ENCODE measurements at places on chromosomes 6 and 20.

DNA sequence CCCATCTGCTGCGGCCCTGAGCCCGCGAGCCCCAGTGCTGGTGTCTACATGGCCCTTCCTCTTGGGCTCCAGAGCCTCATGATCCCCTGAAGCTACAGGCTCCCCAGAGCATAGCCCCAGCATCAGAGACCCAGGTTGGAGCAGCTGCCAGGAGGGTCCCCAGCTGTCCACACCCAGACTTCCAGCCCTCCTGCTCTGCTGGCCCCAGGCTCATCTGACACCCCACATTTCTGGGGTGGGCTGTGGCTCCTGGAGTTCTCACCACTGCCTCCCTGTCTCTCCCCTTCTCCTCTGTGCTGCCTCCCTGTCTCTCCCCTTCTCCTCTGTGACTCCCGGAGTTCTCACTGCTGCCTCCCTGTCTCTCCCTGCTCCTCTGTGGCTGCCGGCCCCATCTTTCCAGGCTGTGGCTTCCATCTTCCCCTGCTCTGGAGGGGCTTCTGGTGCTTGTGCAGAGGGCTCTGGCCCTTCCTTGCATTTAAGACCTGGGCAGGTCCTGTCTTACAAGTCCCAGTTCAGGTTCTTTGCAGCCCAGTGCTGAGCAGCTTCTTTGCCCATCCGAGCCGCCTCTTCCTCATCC, 108.1 kb downstream of the ERMARD start:
- DNase-seq, result no peak

DNA sequence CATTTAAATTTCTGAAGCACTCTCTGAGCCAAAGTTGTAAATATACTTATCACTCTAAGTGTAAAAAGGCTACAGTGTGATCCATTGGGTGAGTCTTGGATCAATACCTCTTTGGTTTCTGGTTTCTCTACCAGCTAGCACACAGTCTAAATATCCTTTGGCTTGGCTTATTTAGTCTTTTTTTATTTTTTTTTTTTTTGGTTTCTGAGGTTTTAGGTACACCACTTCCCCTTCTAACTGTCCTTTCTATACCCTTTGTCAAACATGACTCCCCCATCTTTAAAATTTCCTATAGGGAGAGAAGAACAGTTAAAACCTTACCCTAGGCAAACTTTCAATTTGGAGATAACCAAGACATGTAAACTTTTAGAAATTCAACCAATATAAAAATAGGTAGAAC, 379.0 kb downstream of the PHF3 start:
- no peak for DNase-seq

GRCh38 chr20:10200330-10200729, 18.3 kb upstream of the SNAP25 start:
- no peak for DNase-seq

- no peak for DNase-seq
Measured at GRCh38 chr20:10673176-10673841, 490 bp downstream of the JAG1 start.

GRCh38 chr6:73710470-73710869, 14.5 kb downstream of the CD109 start:
- peak; percentile 76 for DNase-seq

GRCh38 chr6:154862536-154862935, 129.3 kb downstream of the SCAF8 start:
- DNase-seq, result no peak

GRCh38 chr6:12602951-12603672, 113.5 kb upstream of the PHACTR1 start:
- DNase-seq, result peak; percentile 64

- DNase-seq, result no peak
Measured at GRCh38 chr6:166940643-166941068, 15.7 kb downstream of the RNASET2 start.

- DNase-seq, result no peak
Measured at GRCh38 chr6:5308066-5308465, 46.8 kb downstream of the FARS2 start.

GRCh38 chr20:8740265-8740664, 328.6 kb upstream of the PLCB4 start:
- no peak for DNase-seq

- DNase-seq, result no peak
Measured at GRCh38 chr6:28648878-28649375, 123.2 kb downstream of the GPX5 start.

GRCh38 chr6:26065952-26066380, 21.3 kb upstream of the HFE start:
- peak; percentile 87 for DNase-seq

GRCh38 chr20:51338692-51339440, 203.7 kb downstream of the NFATC2 start:
- no peak for DNase-seq

DNA sequence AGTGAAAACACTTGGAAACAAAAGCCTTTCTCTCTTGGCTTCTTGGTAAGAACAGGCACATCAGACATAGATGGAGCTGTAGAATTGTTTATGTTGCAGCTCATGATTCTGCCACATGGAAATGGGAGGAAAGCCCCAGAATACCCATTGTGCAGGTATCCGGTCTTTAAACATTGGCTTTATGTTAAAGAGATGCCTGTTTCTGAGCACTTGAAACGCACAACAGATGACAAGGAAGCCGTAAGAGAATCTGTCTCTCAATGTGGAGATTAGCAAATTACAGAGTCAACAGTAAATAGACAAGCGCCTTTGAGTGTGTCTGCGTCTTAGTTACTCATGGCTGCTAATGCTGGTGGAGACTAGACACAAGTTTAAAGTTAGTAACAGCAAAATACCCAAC, 10.5 kb downstream of the TNFAIP3 start:
- no peak for DNase-seq

DNA sequence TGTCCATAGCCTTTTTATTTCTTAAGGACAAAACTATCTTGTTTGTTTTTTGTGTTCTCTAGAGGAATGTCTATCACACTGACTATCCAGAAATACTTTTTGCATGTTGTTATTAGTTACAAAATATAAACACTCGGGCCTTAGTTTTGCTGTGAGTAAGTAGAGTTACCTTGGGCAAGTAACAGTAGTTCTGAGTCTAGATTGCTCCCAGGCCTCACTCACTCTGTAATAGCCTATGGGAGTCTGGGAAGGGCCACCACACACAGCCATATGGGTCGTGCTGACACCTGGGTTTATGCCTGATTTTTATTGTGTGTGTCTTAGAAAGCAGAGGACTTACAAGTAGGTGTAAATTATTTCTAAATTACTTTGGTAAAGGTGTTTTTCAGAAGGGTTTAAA, 185.8 kb downstream of the TMEM242 start:
- DNase-seq, result no peak

GRCh38 chr6:31042806-31043205, 32.5 kb downstream of the MUC22 start:
- no peak for DNase-seq

DNA sequence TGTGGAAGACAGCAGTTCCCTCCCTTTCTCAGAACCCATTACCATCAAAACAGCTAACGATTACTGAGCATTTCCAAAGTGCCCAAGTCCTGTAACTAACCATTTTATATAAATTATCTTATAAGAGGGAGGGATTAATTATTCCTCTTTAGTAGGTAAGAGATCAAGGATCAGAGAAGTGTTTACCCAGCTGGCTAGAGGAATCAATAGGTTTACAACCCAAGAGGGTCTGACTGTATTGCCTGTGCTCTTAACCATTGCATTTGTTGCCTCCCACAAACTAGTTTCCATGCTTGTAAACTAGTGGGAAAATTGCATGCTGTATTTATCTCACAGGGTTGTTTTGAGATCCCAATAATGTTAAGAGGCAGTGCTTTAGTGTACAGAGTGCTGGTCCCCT, 3.7 kb upstream of the DBNDD2 start:
- no peak for DNase-seq

- no peak for DNase-seq
Measured at GRCh38 chr6:39790772-39791171, 1.4 kb upstream of the DAAM2 start.

DNA sequence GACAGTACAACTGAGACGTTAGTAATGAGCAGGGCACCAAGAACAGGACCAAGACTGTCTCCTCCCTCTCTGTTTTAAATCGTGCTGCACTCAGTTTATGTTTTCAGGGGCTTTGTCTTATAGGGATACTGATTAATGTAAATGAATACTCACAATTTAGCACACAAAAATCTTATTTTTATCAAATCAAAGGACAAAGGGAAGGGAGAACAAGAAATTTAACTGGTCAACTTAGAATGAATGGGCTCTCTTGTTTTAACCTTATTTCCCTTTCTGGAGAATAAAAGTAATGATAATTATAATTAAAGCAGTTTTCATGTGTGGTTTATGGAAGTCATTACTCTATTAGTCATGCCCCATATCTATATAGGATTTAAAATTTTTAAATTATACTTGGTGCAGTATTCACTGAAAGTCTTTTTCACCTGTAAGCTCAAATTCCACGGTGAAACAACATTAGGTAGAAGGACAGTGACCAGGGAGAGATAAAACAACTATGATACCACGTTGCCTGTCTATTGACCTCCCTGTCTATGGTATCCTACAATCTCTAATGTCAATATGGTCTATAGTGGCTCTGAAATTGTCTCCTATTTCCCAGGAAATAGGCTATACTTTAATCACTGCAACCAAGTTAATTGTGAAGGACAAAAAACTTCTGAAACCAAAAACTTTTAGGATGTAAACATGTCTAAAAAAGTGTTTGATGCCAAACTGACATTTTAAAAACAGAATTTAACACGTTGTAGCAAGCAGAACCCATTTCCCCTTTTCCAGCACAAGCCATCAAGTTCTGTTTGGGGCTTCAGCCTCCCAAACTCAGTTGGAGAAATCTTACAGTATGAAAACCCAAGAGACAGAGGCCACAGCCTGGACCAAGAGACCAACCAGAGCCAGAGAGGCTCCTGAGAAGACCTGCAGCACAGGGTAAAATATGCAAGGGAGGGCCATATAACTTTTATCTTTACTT, 15.0 kb downstream of the ELOVL5 start:
- DNase-seq, result no peak

- DNase-seq, result no peak
Measured at GRCh38 chr6:135869857-135870256, 18.4 kb downstream of the PDE7B start.

DNA sequence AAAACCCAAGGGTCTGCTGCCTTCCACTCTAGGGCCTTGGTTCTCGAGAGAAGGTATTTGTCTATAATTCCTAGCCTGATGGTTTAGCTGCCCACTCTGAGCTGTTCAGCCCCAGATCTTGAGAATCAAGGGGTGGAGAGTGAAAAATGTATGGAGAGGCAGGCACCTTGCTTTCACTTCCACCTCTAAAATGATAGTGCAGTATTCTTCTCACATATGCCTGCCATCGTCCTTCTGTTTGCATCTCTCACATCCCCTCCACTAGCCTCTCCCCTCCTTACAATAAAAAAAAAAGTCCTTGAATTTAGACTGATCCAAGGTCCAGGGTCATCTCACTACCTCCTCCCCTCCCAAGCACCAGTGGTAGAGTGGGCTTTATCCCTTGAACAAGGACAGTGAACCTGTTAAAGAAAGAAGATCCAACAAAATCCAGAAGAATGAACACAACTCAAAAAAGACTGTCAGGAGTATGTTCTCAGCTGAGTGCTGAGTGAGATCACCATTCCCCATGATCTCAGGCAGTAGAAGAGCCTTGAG, 104.2 kb downstream of the HIVEP1 start:
- DNase-seq, result no peak

GRCh38 chr20:38344107-38344701, 2.1 kb upstream of the LBP start:
- DNase-seq, result no peak

DNA sequence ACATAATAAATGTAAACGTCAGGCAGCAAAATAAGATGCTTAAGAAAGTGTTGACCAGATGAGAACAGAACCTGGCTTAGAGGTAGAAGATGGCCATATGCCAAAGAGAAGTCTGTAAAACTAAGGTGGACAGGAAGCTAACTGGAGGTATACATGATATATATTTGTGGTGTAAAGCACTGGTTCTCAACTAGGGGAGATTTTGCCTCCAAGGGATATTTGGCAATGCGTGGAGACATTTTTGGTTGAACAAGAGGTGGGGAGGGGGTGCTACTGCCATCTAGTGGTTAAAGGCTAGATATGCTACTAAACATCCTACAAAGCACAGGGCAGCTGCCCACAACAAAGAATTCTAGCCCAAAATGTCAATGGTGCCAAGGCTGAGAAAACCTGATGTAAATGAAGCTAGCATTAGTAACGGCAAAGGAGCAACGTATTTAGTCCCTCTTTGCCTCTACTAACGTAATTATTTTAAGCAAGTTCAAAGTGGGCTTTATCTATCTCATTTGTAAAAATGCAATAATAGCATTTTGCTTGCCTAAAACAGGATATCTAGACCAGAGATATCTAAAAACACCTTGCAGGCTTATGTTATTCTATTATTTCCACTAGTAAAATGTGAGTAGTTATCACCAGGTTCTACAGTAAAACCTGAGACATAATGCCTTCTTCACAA, 182.6 kb downstream of the RNGTT start:
- DNase-seq, result peak; percentile 65

DNA sequence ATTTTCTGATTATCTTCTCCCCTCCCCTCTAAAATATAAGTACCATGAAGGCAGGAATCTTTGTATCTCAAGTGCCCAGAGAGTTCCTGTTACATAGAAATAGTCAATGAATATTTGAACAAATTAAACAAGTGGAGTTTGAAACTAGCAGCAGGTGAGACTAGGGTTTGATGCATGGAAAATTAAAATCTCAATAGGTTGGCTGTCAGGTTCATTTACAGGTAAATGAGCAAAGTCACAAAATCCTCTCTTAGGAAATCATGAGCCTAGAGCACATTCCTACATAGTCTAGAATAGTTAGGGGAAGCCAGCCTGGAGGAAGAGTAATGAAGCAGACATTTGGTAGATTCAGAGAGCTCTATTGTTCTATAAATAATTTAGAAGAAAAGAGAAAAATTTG, 140.4 kb downstream of the HS3ST5 start:
- DNase-seq, result no peak

DNA sequence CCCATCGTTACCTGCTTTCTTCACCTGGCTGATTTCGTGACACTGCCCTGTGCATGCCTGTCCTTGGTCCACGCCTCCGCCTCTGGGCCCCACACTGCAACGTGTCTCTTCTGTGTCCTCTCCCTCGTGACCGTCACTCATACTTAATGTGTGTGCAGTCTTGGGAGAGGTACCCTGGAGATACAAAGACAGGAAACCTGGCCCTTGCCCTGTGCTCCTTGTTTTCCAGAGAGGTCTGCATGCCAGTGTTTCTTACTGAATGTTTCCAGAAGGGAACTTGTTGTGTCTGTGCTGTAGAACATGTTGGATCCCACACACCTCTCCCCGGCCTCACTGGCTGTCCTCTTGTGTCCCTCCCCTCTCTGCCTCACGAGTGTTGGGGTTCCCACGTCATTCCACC, 45.8 kb downstream of the SNX9 start:
- DNase-seq, result no peak

GRCh38 chr6:141758430-141758829, 374.3 kb upstream of the GJE1 start:
- no peak for DNase-seq

DNA sequence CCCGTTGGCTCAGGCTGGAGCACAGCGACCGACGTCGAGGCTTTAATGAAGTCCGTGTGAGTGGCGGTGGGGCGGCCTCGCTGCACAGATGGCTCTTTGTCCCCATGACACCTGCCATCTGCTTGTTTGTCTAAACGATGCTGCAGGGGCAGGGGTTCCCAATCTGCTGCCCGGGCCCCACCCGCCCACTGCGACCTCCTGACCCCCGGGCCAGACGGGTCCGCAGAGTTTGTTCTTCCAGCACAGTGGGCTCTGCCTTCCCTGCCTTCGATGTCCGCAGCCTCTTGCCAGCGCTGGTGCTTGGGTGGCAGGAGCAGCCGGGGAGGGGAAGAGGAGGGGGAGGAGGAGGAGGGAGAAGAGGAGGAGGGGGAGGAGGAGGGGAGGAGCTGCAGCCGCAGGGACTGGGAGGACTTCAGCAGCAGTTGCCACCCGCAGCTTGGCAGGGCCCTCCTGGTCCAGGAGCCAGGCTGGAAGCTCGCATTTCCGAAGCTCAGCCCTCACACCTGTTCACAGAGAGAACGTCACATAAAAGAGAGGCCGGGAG, 210.0 kb downstream of the DLL1 start:
- DNase-seq, result no peak

All from kidney glomerular epithelial cell (primary cell).